Inflammatory macrophage (primary cell): ENCODE measurements at places on chromosomes 3 and 15.

DNA sequence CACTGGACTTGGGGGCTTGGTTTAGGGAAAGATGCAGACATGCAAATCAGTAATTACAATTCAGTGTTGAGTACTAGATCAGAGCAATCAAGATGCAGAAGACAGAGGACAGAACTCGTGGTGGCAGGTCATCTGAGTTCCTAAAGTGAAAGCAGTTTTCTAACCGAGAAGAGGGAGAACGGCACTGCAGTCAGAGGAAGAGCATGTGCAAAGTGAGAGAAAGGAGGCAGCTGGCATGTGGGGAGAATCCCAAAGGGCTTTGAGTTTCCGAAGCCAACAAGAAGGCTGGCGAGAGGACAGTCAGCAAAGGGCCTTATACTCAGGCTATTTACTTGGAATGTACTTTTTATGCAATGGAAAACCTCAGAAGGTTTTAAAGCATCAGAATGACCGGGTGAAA, 87.0 kb downstream of the ANP32A start:
- DNase-seq = peak; percentile 3

DNA sequence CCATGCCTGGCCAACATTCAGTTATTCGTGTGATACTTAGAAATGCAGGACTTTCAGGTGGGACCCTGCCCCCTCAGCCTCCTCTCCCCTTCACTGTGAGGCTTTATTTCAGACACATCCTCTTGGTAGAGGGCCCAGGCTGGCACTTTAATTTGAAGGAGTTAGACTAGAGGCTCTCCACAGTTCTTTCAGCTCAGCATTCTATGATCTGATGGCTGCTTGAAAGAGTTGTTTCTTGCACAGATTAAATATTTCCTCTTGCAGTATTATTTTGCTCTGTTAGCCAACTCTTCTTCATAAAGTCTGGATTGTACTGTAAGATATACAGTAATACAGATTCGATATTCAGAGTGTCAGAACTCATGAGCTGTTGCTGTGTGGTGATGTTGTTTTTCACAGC, 35.1 kb downstream of the CTDSPL start:
- no peak for DNase-seq

- DNase-seq = no peak
Observed at GRCh38 chr3:144894576-144894975, 923.0 kb downstream of the DIPK2A start.

GRCh38 chr3:159128628-159129027, 326.8 kb downstream of the MFSD1 start:
- DNase-seq = no peak

DNA sequence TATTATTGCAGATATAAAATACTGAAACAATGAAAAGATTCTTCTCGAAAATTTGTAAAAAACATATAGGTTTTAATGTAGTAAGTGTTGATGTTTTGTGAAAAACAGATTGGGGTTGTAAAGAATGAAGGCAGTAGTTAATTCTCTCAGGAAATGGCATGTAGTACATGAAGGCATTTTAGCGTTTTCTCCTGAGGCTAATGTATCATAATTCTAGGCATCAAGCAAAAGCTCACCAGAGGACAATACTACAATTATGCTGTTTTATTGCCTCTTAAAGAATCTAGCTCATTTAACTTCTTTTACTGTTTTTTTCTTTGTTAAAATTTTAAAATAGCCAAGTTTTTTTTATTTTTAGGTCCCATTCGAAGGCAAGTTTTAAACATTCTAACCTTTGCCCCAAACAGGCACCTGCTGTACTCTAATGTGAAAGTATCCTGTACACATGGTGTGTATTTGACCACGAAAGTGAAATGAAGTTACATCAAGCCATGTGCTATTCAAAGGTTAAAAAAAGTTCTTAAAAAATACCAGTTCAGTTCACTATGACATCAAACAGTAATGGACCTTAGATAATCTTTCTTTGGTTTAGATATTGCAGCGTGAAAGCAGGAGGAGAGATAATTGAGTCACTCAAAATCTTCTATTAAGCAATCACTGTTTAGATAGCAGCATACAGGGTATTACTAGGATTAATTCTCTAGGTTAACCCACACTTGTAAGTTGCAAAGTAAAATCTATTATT, 163.6 kb downstream of the ECT2 start:
- no peak for DNase-seq

DNA sequence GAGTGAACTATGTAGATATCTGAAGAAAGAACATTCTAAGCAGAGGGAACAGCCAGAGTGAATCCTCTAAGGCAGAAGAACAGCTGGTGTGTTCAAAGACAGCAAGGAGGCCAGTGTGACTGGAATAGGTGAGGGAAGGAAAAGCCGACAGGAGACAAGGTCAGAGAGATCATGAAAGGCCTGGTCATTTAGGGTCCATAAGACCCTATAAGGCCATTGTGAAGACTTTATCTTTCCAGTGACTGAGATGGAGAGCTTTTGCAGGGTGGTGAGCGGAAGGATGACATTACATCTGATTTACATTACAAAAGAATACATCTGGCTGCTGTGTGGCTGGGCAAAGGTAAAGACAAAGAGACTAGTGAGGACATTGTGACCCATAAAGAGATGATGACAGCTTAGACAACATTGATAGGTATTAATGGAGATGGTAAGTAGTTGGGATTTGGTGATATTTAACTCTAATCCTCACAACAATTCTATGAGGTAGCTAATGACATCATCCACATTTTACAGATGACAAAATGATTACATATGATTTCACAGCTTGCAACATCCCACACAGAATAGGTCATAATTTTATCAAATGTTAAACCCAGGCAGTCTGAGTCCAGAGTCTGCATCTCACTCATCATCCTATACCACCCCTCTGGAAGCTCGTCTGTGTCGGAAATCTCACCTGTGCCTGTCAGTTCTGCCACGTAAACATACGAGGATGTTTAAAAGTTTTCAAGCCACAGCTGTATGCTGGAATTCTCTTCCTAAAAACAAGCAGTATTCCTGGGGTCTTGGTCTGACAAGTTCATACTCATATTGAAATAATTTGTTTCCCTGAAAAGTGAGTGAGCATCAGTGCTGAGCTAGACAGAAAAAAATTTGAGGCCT, 70.2 kb upstream of the PIK3R4 start:
- no peak for DNase-seq

DNA sequence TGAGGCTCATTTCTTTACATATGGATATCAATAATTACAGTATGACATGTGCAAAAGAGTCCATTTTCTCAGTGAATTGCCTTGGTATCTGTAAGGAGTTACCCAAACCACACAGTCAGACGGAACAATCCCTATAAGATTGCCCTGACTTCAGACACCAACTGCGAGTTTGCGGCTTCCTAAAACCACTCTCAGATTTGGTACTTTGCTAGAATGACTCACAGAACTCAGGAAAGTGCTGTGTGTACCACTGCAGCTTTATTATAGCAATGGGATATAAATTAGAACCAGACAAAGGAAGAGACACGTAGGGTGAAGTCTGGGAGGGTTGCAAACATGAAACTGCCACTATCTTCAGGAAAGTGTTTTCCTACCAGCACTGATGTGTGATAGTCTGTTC, 45.8 kb upstream of the ATP13A3 start:
- DNase-seq = peak; percentile 23

GRCh38 chr15:59208613-59209249, 2.1 kb downstream of the LDHAL6B start:
- no peak for DNase-seq

- DNase-seq = no peak
Observed at GRCh38 chr3:137148917-137149316, 191.1 kb downstream of the IL20RB start.

DNA sequence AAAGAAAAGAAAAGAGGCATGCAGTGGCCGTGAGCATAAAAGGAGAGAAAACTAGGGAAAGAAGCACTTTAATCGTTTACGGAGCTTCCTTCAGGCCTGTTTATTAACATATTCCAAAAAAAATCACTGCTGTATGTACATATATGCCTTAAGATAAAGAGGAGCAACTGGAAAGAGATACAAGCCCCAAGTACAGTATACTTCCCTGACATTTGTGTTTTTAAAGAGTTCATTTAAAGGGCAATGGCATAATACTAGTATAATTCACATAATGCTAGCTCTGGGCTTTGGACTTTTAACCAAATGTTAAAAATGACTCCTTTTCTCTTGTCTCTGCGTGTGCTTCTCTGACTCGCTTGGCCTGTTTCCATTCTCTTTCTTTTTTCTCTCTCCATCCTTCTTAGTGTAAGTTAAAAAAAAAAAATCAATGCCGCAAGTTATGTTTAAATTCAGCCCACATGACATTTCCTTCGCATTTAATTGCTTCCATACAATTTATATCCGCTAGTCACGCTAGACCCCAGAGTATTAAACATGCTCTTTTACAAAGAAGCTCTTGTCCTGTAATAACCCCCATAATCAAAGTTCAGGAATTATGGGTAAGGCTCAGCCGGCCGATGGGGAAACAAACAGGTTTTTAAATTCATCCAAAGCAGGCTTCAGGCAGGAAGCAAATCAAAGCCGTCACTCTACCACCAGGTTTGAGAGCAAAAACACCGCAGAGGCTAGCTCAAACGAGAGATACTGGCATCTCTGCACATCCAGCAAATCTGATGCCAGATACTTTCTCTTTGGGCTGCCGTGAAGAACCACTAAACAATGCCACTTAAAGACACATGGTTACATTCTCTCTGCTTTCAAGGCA, 19.4 kb downstream of the WWTR1 start:
- DNase-seq = no peak

GRCh38 chr3:146181216-146181615, 20.2 kb upstream of the PLOD2 start:
- DNase-seq = no peak

- no peak for DNase-seq
Observed at GRCh38 chr3:29290596-29290995, 9.7 kb downstream of the RBMS3 start.

- DNase-seq = no peak
Observed at GRCh38 chr3:188306435-188307005, 152.6 kb downstream of the LPP start.

- DNase-seq = no peak
Observed at GRCh38 chr15:36960179-36960946, 140.0 kb downstream of the MEIS2 start.

- no peak for DNase-seq
Observed at GRCh38 chr3:155631323-155632019, 113.4 kb downstream of the PLCH1 start.

DNA sequence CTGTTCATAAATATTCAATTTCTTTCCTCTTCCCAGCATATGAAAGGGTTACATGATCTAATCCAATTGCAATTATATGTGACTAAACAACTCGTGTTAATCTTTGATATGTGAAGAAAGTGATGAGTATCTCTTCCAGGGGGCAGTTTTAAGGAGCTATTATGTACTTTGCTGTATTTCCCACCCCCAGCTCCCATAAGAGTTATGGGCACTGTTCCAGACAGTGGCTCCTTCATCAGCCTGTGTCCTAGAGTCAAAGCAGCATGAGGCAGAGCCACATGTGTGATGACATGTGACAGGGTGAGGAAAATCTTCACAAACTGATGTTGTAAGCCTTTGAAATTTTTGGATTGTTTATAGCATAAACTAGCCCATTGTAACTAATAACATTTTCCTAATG, 315.4 kb downstream of the DIPK2A start:
- no peak for DNase-seq

DNA sequence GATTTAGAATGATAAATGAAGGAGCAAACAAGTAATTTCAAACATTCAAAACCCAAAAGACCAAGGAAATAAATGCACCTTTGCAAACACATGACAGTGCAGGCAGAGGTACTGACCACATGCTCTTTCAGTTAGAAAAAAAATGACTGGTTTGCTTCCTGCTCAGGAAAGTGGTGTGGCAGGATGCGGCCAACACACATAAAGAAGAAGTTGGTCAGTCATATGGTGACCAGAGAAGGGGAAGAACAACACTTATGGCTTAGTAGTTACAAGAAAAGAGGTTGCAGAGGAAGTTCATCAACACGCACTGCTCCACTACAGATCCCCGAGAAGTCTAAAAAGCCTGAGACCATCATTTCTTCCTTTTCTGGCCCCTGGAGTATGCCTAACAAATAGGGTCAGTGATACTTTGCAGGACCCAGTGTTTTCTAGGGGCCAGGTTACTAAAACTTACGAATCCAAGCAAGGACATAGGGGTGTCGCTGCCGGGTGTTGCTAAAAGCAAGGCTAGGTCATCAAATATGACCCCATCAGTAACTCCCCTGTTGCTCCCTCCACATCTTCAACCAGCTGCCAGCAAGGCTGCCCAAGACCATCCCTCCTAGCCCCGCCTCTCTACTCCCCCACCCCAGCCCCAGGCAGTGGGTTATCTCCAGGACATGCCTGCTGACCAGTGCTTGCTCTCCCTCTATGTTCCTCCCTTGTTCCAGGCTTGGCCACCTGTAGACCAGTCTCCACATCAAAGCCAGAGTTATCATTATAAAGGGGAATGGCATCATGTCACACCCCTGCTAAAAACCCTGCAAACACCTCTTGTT, 11.2 kb downstream of the ATP8B4 start:
- DNase-seq = peak; percentile 90

- peak; percentile 85 for DNase-seq
Observed at GRCh38 chr3:17645074-17645698, 97.2 kb downstream of the TBC1D5 start.

DNA sequence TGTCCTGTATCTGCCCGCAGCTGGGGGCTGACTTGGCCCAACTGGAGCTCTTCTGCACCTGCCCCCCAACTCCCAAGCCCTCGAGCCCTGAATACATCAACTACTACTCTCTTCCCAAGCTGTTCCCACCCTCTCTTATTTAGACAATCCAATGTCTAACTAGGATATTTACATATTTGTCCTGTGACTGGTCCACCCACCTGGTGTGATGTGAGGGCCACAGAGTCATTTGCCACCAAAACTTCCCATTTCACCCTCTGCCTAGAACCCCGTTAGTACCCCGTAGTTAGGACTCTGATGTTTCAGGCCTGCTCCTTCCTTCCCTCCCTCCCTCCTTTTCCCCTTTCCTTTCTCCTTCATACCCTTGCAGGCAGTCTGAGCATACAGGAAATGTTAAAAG, 6.4 kb downstream of the CPLX3 start:
- no peak for DNase-seq

- no peak for DNase-seq
Observed at GRCh38 chr3:71125738-71126137, 457.8 kb downstream of the FOXP1 start.

DNA sequence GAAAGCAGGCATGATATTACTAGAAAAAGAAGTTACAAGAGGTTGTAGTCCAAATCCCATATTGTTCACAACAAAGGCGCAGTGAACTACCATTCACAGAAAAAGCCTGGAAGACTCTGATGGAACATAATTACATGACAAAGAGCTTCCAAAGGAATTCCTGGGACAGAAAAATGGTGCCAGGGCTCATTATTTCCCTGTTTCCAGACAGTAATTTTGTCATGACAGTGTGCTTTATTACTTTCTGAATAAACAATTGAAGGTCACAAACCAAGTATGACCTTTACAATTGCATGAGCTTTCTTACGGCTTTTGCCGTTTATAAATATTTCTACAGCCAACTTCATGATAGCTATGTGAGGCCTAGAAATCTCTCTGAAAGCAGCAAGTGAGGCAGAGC, 61.0 kb downstream of the CYFIP1 start:
- no peak for DNase-seq

GRCh38 chr3:61985020-61985419, 388.3 kb downstream of the FEZF2 start:
- no peak for DNase-seq
